ENCODE measurements at places on chromosomes 12 and 14.

DNA sequence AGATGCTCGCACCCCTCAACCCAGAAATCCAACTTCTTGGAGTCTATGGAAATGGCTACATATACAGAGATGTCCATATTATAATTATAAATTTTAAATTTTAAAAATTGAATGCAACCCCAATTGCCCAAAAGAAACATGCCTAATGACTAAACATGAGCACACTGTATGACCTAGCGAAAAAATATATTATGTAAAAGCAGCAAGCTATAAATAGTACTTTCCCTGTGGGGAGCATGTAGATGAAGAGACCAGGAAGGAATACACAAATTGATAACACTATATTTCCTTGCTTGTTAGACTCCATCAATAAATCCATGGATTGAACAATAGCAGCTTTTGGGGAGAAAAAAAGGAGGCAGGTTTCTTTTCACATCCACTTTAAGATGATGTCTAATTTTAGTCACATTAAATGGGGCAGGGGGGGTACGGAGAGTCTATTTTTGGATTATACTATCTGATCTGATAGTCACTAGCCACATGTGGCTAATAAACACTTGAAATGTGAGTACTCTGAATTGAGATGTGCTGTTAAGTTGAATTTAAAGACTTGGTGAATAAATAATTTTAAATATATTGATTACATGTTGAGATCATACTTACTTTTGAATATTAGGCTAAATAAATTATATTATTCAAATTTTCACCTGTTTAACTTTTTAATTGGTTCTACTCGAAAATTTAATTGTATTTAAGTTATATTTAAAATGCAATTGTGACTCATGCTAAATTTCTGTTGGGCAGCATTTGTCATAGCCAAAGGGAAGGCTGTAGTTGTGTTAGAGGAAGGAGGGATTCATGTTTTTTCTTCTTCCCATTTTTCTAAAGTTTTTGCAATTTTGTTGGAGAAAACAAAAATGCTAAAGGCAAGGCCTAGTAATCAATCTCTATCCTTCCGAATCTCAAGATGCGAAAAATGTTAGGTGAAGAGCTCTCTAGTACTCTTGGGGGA is 17.5 kb downstream of the MAX start:
- DNase-seq = no peak

DNA sequence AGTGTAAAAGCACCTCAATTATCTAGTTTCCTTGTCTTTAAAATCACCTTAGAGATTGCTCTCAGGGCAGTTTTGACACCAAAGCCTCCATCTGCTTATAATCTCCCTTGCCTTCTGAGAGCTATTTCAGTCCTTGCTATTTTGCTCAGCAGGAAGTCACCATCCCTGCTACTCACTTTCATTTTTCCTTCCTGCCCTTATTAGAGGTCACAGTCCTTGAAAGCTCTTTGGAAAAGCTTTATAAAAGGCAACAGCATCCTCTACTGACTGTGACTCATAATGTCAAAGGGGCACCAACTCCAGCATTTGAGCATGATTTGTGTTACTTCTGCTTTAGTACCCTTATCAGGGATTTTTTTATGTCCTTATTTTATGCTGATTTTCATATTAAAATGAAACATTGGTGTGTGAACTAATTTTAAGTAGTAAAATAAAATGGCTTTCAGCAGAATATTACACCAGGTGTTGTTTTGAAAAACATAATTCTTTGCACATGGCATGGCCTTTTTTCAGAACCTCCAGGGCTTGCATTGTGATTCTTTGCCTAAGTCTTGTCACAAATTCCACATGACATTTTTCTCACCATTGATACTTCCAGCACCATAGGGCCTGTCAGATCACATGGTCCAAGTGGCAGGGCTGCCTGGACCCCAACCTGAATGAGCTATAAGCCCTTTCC is 213.0 kb downstream of the ADAMTS20 start:
- no peak for DNase-seq

GRCh38 chr12:52525661-52526499 is 5.7 kb upstream of the KRT5 start:
- DNase-seq = no peak

DNA sequence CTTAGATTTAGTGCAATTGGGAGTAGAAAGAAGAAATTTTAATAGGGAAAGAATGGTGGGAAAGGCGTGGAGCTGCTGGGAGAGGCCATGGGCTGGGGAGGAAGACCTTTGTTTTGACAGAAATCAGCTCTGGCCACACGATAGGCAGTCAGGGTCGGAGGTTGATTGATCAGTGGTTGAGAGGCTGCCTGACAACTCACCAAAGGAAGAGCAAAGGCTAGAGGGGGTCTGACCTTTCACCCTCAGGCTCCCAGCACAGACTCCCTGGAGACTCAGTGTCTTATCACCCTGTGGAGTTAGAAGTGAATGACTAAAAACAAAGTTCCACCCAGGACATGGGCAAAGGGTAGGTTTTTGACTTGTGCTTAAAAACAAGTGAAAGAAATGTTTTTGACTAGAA is 18.0 kb upstream of the NKX2-8 start:
- DNase-seq = no peak

GRCh38 chr12:29858270-29858786 is 74.6 kb upstream of the TMTC1 start:
- no peak for DNase-seq

DNA sequence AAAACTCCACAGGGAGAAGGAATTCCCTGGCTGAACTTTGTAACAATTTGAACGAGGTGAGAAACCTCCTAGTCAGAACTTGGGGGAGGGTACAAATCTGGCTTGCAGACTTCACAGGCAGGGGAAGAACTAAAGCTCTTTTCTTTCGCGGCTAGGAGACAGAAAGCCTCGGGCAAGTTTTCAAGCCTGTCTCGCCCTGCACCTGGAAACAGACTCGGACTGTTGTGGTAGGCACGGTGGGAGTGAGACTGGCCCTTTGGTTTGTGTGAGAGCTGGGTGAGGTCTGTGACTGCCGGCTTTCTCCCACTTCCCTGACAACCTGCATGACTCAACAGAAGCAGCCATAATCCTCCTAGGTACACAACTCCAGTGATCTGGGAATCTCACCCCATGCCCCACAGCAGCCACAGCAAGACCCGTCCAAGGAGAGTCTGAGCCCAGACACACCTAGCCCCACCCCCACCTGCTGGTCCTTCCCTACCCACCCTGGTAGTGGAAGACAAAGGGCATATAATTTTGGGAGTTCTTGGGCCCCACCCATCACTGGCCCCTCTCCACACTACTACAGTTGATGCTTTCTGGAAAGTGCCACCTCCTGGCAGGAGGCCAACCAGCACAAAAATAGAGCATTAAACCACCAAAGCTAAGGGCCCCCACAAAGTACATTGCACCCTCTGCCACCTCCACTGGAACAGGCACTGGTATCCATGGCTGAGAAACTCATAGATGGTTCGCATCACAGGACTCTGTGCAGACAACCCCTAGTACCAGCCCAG is 102.7 kb upstream of the ST8SIA1 start:
- no peak for DNase-seq
